Left hindlimb (tissue), 1 donor: ENCODE measurements at places on chromosomes 13 and 19.
A peak's percentile ranks its signal among the peaks of the same experiment; 100 is the strongest.

DNA sequence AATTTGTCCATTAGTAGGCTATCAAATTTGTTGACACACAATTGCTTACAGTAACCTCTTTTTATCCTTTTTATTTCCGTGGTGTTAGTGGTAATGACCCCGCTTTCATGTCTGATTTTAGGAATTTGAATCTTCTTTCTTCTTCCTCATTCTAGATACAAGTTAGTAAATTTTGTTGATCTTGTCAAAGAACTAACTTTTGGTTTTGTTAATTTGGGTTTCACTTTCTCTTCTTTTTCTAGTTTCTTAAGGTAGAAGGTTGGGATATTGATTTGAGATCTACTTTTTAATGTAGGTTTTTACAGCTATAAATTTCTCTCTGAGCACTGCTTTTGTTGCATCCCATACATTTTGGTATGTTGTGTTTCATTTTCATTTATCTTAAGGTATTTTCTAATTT lies 53.3 kb upstream of the SLC7A1 start:
- DNase-seq: no peak

DNA sequence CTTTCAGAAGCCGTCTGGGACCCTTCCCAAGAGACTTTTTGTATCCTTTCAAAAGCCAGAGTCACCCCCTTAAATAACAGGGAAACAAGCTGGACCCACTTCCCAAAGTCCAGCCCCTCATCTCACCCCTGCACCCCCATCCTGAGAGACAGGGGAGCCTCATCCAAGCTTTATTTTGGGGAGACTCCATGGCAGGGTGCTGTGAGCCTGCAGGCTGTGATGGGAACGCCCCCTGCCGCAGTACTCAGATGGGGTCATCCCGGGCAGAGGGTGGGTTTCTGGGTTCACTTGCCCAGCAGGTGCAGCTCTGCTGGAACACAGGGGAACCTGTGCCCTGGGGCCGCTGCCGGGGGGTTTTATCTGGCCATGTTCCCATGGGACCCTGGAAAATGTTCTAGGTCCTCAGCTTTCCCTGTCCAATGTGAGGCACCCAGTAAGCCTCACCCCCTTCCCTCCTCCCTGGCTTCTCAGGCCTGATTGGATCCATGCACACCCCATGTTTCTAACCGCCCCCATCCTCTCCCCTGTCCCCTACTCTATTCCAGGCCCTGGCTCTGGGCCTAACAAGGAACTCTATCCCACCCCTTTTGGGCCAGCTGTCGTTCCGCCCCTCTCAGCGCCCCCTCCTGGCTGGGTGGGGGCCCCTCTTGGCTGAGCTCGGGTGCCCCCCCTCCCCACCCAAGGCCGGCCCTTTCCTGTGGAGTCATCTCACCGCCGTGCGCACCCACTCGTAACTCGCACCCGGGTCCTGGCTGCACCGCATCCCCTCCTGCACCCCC lies 1.0 kb downstream of the HIF3A start:
- peak; percentile 94 for DNase-seq

GRCh38 chr13:71867131-71867814 lies at the start of gene DACH1:
Gene DACH1 (minus strand): TSS chr13:71867204.
- peak; percentile 82 for DNase-seq

DNA sequence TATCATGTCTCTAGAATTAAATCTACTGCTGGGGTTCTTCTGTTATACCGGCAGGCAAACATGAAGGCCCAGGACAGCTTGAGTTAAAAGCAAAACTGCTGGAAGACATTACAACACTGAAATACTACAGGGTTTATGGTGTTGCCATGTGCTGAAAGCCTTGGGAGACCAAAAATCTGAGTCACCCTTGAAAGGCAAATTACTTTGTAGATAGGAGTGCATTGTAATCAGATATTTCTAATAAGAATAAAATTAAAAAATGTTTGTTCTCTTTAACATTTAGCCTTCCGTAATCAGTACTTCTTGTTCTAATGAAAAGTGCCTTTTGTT lies 181.3 kb downstream of the PCDH9 start:
- no peak for DNase-seq

- no peak for DNase-seq
These were observed 127.6 kb downstream of the KATNAL1 start for GRCh38 chr13:30179597-30180276.

GRCh38 chr19:38061294-38061693 lies 154.3 kb downstream of the SIPA1L3 start:
- no peak for DNase-seq

DNA sequence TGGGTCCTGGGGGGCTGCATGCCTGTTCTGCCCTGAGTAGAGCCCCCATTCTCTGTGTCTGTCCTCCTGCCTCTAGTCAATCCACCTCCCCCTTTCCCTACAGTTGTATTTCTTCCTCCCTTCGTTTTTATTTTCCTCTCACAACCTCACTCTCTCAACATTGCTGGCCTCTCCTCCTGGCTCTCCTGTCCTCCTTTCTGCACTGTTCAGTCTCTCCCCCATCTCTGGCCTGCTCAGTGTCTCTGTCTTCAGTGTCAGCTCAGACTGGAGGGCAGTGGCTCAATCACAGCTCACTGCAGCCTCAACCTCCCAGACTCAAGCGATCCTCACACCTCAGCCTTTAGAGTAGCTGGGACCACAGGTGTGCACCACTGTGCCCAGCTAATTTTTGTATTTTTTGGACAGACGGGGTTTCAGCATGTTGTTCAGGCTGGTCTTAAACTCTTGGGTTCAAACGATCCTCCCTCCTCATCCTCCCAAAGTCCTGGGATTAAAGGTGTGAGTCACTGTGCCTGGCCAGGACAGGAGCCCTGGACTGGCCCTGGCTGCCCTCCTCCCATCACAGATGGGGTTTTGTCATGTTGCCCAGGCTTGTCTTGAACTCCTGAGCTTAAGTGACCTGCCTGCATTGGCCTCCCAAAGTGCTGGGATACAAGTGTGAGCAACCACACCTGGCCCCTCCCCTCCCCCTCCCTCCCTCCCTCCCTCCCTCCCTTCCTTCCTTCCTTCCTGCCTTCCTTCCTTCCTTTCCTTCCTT lies 32.0 kb upstream of the IGFL1 start:
- no peak for DNase-seq

DNA sequence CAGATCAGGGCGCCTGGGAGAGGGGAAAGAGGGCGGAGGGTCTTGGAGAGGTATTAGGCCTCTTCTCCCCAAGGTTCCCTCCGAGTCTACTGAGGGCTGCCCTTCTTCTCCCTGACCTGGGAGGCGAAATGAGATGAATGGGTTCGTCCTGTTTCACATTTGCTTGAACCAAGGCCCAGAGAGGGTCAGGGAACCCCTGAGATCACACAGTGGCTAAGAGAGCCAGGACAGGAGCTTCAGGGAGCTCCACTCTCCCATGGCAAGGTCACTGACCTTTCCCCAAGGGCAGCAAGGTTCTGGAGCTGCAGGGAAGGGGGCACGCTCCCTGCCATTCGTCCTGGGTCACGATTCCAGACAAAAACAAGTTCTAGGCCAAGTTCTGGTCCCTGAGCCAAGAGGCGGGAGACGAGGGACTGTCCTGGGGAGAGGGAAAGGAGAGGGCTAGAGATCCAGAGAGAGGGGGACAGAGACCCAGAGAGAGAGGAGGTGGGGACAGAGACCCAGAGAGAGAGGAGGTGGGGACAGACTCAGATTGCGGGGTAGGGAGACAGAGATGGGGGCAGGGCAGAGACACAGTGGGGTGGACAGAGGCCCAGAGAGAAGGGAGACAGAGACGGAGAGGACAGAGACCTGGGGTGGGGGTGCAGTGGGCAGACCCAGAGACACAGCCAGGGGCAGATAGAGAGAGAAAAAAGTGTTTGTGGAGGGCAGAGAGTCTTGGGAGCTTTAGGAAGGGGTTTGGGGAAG lies 541 bp downstream of the ASPDH start:
- no peak for DNase-seq

DNA sequence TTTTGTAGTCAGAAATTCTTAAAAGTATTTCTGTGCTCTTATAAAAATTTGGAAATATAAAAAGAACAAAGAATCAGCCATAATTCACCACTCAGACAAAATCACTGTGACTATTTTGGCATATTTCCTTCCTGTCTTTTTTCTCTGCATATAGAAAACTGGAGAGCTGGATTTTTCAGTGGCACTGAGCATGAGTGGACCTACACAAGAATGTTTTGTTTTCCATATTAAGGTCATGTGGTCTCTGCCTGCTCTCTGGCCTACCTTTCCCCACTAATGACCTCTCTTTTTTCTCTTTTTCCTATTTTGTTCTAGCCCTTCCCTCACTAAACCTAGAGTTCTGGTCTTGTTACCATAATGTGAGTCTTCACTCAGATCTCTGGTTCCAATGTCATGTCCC lies 17.6 kb upstream of the USP12 start:
- no peak for DNase-seq

DNA sequence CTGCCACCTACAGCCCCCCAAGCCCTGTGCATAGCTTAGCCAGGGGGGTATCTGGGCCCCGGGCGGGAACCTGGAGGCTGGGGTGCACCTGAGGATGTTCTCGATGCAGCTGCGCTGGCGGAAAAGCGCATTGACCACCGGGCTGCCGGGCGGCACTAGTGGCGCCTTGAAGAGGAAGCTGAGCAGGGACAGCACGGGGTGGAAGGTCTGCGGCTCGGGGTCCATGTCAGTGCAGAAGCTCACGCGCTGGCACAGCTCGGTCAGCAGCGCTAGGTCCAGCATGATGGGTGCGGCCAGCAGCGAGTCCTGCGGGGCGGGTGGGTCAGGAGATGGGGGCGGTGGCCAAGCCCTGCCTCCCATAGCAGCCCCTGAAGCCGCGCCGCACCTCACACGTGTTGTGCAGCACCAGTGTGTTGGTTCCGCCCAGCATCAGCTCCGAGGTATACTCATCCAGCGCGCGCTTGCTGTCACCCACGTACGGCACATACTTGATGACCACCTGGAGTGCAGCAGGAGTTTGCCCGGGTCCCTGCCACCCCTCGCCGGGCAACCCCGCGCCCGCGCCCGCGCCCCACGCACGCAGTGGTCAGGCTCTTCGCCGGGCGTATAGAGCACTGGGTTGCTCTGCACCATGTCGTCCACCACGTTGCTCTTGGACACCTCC lies 2.6 kb downstream of the ISYNA1 start:
- DNase-seq: no peak

DNA sequence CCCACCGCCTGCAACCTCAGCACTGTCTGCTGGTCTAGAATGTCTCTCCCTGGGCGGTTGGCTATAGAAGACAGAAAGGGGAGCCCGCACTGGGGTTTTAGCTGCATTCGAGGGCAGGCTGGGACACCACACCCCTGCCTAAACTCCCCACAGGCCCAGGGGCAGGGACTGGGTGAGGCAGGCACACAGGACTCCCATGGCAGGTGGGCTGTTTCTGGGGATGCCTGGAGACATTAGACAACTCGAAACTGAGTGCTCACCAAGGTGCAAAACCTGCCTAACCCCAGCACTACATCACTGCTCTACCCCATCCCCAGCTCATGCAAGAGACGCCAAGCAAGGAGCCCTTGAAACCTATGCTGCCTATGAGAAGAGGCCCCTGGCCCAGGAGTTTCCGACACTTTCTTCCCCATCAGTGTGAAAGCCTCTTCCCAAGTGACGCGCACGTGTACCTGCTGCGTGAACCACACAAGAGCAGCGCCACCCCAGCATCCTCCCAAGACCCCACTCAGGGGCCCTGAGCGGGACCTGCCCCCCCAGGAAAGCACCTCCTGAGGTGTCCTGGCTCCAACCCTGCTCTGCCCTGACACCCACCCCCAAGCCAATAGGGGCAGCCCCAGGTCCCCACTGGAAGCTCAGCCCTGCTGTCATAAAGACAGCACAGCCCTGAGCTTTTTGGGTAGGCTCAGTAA lies 121.2 kb downstream of the TUBA3C start:
- no peak for DNase-seq

- no peak for DNase-seq
These were observed 121.0 kb upstream of the MAB21L1 start for GRCh38 chr13:35597451-35597850.

GRCh38 chr13:29474991-29475390 lies 120.5 kb downstream of the SLC7A1 start:
- no peak for DNase-seq

DNA sequence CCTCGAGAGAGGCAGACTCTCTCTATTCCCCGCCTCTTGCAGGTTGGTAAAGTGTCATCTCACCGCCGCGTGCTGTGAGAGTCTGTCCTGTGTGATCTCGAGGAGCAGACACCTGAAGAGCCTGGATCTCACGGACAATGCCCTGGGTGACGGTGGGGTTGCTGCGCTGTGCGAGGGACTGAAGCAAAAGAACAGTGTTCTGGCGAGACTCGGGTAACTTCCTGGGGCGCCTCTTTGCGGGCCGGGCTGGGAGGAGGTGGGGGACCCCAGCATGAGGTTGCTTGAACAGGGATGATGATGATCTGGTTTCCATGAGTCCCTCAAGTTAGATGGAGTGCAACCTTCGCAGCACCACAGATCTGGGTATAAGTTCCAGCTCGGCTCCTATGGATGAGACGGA lies 67.0 kb downstream of the NLRP5 start:
- DNase-seq: no peak

DNA sequence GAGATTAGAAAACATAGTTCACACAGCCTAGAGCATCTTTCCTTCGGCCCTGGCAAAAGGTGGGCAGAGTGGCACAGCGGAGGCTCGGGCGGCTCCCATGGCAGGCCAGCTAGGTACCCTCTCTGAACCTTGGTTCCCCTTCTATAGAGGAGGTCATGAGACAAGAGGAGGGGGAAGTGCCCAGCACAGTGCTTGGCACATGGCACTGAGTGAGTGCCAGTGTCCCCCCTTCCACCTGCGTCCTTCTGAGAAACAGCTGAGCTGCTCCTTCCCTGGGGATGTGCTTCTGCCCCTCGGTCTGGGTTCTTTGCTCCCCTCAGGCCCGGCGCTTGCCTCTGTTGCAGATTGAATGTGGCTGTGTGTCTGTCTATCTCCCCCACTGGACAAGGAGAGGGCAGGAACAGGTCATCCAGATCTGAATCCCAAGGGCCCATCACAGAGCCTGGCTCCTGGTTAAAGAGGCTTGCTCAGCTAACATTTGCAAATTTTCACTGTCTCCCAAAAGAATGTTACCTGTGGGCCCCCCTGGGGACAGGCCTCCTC lies 165.6 kb downstream of the USP12 start:
- no peak for DNase-seq

GRCh38 chr13:82627183-82627582 lies 1255.1 kb downstream of the SLITRK1 start:
- no peak for DNase-seq

DNA sequence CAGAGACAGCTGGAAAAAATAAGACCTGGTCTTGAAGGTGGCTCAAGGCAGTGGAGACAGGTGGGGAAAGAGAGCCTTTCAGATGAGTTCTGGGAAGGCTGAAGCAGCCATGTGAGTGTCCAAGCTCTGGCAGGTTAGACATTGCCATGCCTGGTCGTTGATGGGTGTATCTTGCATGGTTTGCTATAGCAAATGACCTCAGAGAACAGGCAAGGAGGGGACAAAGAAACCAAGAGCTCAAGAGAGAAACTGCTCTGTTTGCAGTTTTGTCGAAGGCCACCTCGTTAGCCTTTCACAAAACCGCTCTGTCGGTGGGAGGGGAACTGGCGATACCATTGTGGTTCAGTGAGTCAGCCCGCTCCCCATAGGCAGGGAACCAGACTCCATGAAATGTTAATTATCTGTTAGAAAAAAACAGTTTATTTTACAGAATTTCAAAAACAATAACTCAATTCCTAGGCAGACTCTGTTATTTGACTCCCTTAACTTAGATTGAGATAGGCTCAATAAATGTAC lies 82.8 kb upstream of the ARGLU1 start:
- no peak for DNase-seq

- no peak for DNase-seq
These were observed 18.7 kb downstream of the STK24 start for GRCh38 chr13:98557937-98558792.
